ENCODE measurements at places on chromosomes 12 and 14.
A peak's percentile ranks its signal among the peaks of the same experiment; 100 is the strongest.

DNA sequence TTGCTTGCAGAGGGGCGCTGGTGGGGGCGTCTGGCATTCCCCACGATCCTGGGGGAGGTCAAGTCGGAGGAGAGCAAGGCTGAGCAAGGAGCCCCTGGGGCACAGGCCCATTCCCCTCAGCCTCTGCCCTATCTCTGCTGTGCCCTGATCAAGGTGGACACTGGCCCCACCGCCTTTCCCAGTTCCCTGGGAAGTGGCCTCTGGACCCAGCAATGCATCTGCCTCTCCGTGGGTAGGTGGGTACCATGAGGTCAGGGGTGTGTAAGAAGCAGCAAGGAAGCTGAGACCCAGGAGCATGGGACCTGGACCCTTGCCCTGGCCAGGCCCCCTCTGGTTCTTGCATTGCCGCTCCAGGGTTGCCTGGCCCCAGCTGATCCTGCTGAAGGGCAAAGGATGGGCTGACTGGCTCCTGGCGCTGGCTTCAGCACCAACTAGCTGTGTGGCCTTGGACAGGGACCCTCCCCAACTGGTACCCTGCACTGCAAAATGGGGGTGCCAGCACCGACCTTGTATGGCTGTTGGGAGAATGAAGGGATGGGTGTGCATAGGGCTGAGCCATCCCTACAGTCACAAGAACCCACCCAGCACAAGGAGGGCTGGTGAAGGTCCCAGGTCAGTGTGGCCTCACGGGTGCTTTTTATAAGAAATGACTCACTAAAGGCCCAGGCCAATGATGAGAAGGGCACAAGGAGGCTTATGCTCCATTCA, 19.6 kb downstream of the SLC25A29 start:
- H3K4me3 ChIP-seq, result no peak overlapping the region
- H3K27ac ChIP-seq, result no peak overlapping the region
- DNase-seq, result no peak
- H3K27me3 ChIP-seq, result no peaks in the 10 kb centered on the region
- peaks cover 19% of the 10 kb centered on the region for H3K4me1 ChIP-seq

DNA sequence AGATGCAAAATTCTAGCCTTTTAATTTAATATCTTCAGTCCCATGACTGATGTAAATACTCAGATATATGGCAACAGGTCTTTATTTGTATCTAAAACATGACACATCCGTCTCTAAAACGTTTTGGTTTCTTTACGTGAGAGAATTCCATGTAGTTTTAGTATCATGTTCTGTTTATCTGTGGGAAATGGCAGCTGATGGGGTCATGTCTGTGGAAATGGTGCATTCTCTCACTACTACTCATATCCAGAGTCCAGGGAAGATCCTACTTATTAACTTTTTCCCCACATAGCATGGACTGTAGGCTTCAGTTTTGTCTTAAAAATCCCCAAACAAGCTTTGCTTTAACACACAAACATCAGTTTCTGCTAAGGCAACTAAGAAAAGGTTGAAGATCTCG, 53.8 kb downstream of the SPTLC2 start:
- no peak overlapping the region for H3K27ac ChIP-seq
- H3K4me3 ChIP-seq, result no peak overlapping the region
- no peaks in the 10 kb centered on the region for H3K27me3 ChIP-seq
- DNase-seq, result no peak

GRCh38 chr12:119683816-119684215, 15.9 kb downstream of the PRKAB1 start:
- peaks cover 28% of the 10 kb centered on the region for H3K4me1 ChIP-seq
- peaks cover 12% of the 10 kb centered on the region for H3K36me3 ChIP-seq

DNA sequence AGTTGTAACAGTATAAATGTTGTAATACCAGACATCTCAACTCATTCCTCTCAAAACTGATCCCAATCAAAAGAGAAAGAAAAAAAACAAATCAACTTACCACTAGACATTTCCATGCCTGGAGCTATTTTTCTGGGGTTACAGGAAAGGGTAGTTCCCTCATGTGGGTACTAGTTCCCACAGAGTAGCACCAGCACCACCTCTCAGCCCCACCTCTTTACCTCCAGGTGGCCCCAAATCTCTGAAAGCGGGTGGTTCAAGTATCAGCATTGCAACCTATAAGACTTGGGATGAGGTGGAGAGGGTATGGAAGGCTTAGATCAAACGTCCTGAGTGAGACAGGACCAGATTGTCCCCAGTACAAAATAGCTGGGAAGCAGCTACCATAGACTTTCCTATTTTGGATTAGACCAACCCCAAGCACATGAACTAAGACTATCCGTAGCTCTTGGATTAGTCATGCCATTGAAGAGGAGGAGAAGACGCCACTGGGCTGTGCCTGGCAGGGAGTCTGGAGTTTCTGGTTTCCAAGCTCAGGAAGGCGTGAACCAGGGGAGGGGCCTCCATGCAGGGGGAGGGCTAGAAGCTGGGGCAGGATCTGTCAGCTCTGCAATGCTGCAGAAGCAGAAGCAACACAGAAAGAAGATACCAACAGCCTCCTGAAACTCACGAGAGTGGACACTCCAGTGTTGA, at the start of gene SLC39A2:
Gene SLC39A2 (plus strand): TSS at position 620 of the 693 bp plus-strand sequence. CDS start 154 bp downstream, outside the sequence.
- H3K27me3 ChIP-seq, result no peaks in the 10 kb centered on the region
- H3K36me3 ChIP-seq, result peaks cover 19% of the 10 kb centered on the region
- peak; percentile 38 for DNase-seq
- H3K27ac ChIP-seq, result no peak within 1 kb of the TSS
- H3K4me1 ChIP-seq, result no peaks in the 10 kb centered on the region
- no peak within 1 kb of the TSS for H3K4me3 ChIP-seq

DNA sequence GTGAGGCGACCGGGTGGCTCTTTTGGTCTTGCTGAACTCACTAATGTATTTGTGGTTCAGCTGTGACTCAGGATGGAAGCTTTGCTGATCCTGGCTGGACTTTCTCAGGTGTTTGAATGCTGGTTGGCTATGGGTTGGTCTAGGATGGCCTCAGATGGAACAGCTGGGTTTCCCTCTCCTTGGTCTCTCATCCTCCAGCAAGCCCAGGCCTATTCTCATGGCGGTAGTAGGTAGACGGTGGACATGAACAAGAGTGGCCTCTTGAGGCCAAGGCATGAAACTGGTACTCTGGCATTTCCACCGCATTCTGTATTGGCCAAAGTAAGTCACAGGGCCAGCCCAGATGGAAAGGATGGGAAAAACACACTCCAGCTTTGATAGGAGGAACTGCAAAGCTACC, 11.8 kb upstream of the POLR3B start:
- peaks cover 21% of the 10 kb centered on the region for H3K4me1 ChIP-seq
- no peak overlapping the region for H3K27ac ChIP-seq
